ENCODE measurements at places on chromosomes 12 and 14. TPM values are rescaled to one million over a fixed set of nuclear protein-coding genes. Genes with fewer than 3 reads are reported as not detected.
A peak's percentile ranks its signal among the peaks of the same experiment; 100 is the strongest.

DNA sequence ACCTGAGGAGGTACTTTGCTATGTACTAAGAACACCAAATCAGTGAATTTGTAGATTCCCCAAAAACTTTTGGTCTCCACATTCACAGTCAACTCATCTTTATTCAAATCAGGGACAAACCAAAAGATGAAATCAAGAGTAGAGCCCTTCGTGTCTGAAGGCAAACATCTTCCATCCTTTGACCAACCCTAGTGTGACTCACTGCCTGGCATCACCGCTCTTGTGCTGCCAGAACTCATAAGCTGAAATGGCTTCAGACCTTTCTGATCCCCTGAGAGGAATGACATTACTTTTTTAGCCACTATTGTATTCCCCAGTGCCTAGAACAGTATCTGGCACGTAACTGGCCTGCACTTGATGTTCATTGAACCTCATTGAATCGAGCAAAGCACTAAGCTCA, 50.1 kb downstream of the GOLGA5 start:
- no peak overlapping the region for H3K27ac ChIP-seq
- no peak overlapping the region for H3K4me3 ChIP-seq
- H3K36me3 ChIP-seq: peaks cover 26% of the 10 kb centered on the region
- H3K27me3 ChIP-seq: no peaks in the 10 kb centered on the region
- DNase-seq: no peak

- H3K27ac ChIP-seq: peak overlapping the region; percentile 93
- H3K4me1 ChIP-seq: peaks cover 27% of the 10 kb centered on the region
- H3K4me3 ChIP-seq: peak overlapping the region; percentile 83
- H3K27me3 ChIP-seq: no peaks in the 10 kb centered on the region
- H3K36me3 ChIP-seq: peaks cover 39% of the 10 kb centered on the region
- no peak for DNase-seq
Measured at GRCh38 chr14:39175445-39176262, 600 bp downstream of the PNN start.

GRCh38 chr12:94230357-94230905, 82.1 kb downstream of the PLXNC1 start:
- H3K4me1 ChIP-seq: no peaks in the 10 kb centered on the region
- no peaks in the 10 kb centered on the region for H3K36me3 ChIP-seq
- no peaks in the 10 kb centered on the region for H3K27me3 ChIP-seq
- no peak overlapping the region for H3K27ac ChIP-seq

- H3K4me3 ChIP-seq: peak overlapping the region; percentile 18
- peaks cover 96% of the 10 kb centered on the region for H3K4me1 ChIP-seq
- H3K27ac ChIP-seq: peak overlapping the region; percentile 35
- H3K36me3 ChIP-seq: no peaks in the 10 kb centered on the region
- H3K27me3 ChIP-seq: no peaks in the 10 kb centered on the region
Measured at GRCh38 chr12:25976289-25976688, 17.8 kb downstream of the RASSF8 start.

GRCh38 chr12:53975479-53976152, 862 bp upstream of the HOTAIR start:
- H3K4me1 ChIP-seq: peaks cover 30% of the 10 kb centered on the region
- no peak overlapping the region for H3K27ac ChIP-seq
- H3K36me3 ChIP-seq: no peaks in the 10 kb centered on the region
- H3K4me3 ChIP-seq: peak overlapping the region; percentile 31
- DNase-seq: no peak

DNA sequence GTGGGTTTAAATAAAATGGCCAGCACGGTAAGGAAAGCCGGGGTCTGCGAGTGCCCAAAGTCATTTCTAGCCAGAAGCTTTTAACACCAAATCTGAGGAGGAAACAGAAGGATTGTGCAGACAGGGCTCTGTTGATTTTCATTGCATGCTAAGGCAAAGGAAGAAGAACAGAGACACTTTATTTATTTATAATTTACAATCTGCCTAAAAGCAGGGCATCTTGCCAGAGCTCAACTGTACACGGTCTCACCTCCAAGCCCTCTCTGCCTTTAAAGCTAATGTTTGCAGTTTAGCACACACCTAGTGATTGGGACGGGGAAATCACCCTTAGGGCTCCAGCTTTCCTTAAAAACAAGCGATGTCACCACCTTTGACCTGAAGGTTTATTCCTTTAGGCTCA, 4.0 kb downstream of the KCNA5 start:
- no peak for DNase-seq
- no peaks in the 10 kb centered on the region for H3K36me3 ChIP-seq
- no peak overlapping the region for H3K4me3 ChIP-seq
- no peak overlapping the region for H3K27ac ChIP-seq

- H3K27ac ChIP-seq: no peak overlapping the region
- no peaks in the 10 kb centered on the region for H3K36me3 ChIP-seq
- peak; percentile 53 for DNase-seq
Measured at GRCh38 chr14:97575677-97576076, 778.5 kb downstream of the VRK1 start.

GRCh38 chr12:45633733-45634132, 95.8 kb upstream of the ARID2 start:
- no peak overlapping the region for H3K27ac ChIP-seq
- no peak overlapping the region for H3K4me3 ChIP-seq
- no peaks in the 10 kb centered on the region for H3K27me3 ChIP-seq
- no peak for DNase-seq
- H3K36me3 ChIP-seq: no peaks in the 10 kb centered on the region
- H3K4me1 ChIP-seq: no peaks in the 10 kb centered on the region

- no peak overlapping the region for H3K27ac ChIP-seq
- no peak overlapping the region for H3K4me3 ChIP-seq
- H3K27me3 ChIP-seq: no peaks in the 10 kb centered on the region
- DNase-seq: no peak
- no peaks in the 10 kb centered on the region for H3K36me3 ChIP-seq
Measured at GRCh38 chr12:54356951-54357356, 7.3 kb downstream of the GPR84 start.

- no peak overlapping the region for H3K27ac ChIP-seq
- H3K4me3 ChIP-seq: no peak overlapping the region
- peaks cover 88% of the 10 kb centered on the region for H3K36me3 ChIP-seq
- DNase-seq: no peak
Measured at GRCh38 chr12:6979453-6979852, 8.7 kb downstream of the EMG1 start.

DNA sequence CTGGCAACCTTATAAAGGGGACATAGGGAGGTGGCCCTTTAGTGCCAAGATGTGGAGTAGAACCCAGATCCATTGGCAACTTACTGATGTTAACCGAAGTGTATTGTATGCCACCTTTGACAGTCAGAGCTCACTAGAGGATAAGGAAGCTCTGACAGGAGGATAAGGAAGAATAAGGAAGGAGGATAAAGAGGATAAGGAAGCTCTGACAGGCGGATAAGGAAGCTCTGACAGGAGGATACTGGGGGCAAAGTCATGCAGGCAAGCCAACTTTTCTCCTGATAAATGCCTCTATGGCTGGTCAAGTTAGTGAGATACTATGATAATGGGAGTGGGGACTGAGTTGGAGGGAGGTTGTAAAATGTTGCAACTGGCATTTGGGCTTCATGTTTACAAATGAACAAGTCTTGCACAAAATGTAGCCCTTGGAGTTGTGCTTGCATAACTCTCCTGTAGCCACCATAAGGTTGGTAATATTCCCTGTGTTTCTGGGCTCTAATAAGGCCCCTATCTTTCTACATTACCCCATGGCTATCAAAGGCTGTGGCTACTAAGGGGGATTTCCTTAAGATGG, 17.7 kb upstream of the DHRS2 start:
- no peaks in the 10 kb centered on the region for H3K36me3 ChIP-seq
- no peak overlapping the region for H3K4me3 ChIP-seq
- no peak overlapping the region for H3K27ac ChIP-seq
- H3K4me1 ChIP-seq: no peaks in the 10 kb centered on the region

DNA sequence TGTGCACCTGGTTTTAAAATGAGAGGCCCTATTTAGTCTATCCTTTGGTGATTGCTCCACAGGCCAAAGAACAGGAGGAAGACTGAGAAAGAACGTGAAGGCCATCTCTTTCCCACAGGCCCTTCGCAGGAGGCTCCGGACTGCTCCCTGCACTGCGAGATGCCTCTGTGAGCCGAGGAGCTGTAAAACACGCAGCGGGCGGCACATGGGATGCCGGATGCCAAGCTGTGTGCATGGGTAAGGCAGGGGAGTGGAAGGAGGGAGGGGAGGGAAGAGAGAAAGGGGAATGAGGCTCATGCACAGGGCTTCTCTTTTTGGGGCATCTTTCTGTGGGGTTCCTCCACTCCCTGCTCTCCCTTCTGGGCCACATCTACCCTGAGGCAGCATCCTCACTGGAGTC, 61.6 kb downstream of the SPTB start:
- no peak overlapping the region for H3K4me3 ChIP-seq
- H3K27ac ChIP-seq: no peak overlapping the region
- DNase-seq: no peak
- no peaks in the 10 kb centered on the region for H3K36me3 ChIP-seq
- H3K4me1 ChIP-seq: peaks cover 2% of the 10 kb centered on the region
- no peaks in the 10 kb centered on the region for H3K27me3 ChIP-seq

GRCh38 chr14:86989285-86989684, 1003.7 kb downstream of the GALC start:
- no peak for DNase-seq
- H3K4me1 ChIP-seq: no peaks in the 10 kb centered on the region
- H3K4me3 ChIP-seq: no peak overlapping the region

DNA sequence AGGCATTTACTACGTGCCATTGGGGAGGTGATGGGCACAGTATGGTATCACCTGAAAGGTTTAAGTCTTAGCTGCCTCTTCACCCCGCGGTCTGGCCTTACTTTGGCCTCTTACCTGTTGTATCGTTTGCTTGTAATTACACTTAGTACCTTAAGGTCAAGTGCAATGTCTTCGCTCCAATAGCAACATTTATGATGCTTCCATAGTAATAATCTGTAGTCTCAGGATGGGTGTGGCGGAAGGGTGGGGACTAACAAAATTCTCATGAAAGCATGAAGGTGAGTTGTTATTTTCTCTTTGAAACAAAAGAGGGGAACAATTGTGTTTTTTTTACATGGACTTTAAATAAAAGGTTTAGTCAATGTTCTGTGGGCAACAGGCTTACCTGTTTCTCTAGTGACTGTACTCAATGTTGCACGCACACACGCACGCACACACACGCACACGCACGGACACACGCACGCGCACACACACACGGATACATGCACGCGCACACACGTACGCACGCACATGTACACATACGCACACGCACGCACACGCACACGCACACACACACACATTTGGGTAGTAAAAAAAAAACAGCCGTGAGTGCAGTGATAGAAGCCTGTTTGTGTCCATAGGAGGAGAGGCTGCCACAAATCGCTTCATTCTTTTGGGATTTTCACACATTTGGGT, 91.4 kb downstream of the DNAH10 start:
- H3K27ac ChIP-seq: no peak overlapping the region
- no peak for DNase-seq
- no peak overlapping the region for H3K4me3 ChIP-seq

GRCh38 chr14:51059032-51059431, 35.9 kb downstream of the TRIM9 start:
- H3K27me3 ChIP-seq: no peaks in the 10 kb centered on the region
- no peak overlapping the region for H3K4me3 ChIP-seq
- no peaks in the 10 kb centered on the region for H3K4me1 ChIP-seq
- no peak for DNase-seq

- H3K27ac ChIP-seq: no peak overlapping the region
- H3K27me3 ChIP-seq: no peaks in the 10 kb centered on the region
- H3K36me3 ChIP-seq: no peaks in the 10 kb centered on the region
Measured at GRCh38 chr14:58584383-58584782, 53.4 kb upstream of the DACT1 start.

SETD3 gene
- total RNA-seq: 170 TPM

MMP14 gene
- total RNA-seq: 149 TPM

SERPINA5 gene
- 5.1 TPM for total RNA-seq

HOXC12 gene
- total RNA-seq: not detected

ZNF641 gene
- total RNA-seq: 28.4 TPM

All from esophagus muscularis mucosa (tissue), 4 donors.